ENCODE measurements at places on chromosomes 7 and 10.
A peak's percentile ranks its signal among the peaks of the same experiment; 100 is the strongest.

DNA sequence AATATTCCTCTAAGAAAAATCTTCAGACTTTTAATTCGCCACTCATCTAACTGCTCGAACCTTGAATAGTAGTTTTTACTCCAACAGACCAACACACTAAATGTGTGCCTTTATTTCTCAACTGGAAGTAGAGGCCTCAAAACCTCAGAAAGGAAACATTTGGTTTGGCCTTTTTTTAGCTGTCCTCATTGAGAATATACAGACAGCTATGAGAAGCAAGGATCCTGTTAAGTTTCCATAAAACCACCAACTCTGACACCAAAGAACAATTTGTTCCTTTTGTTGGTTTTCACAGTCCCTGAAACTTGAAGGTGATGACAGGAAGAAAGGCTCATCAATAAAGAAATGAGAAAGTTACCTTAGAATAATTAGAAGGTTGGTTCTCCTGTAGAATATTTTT is 199.2 kb upstream of the MEOX2 start:
- no peak for DNase-seq

GRCh38 chr7:122161628-122162027 is 17.6 kb upstream of the AASS start:
- DNase-seq: no peak

DNA sequence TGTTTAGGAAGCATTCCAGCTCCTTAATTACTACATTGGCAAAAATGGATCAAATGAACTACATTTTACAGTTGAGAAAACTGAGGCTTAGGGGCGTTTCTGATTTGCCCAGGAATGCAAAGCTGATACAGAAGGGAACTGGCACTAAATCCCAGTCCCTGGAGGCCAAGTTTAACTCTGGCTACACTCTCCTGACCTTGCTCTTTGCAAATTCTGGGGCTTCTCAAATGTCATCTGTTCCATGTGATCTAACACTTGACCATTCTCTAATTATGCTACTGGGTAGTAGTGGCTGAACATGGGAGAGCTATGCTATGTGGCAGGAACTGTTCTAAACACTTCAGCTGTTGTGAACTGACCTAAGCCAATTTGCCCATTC is 11.3 kb upstream of the HABP2 start:
- DNase-seq: no peak

DNA sequence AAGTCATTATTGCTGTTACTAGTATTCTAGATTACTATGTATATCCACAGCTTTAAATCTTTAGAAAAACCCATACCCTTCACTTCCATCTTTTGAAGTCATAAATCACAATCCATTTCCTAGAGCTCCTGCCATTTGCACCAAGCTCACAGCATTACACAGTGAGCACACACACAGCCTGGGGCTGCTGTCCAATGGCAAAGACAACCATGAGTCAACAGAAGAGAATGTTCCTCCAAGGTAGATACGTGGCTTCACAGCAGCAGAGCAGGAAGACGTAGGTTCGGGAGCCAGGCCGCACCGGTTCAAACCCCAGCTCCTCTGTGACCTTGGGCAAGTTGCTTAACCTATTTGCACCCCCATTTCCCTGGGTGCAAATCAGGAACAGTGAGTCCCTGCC is 234.6 kb downstream of the DIP2C start:
- DNase-seq: no peak

DNA sequence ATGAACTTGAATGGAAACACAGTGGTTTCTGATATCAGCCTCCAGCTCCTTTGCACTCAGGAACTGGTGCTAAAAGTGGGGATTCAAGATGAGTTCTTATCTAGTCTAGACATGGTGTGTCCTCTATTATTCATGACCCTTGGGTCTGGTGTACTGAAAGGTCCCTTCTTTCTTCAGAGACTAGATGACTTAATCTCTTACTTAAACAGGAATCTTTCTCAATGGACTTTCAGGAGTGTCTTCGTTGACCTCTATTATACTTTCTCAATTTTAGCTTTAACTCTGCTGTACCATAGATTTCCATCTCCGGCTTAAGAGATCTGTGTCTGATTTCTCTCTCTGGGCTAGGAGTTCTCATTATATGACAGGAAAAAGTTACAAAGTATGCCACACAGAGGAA is 83.5 kb upstream of the INHBA start:
- no peak for DNase-seq

DNA sequence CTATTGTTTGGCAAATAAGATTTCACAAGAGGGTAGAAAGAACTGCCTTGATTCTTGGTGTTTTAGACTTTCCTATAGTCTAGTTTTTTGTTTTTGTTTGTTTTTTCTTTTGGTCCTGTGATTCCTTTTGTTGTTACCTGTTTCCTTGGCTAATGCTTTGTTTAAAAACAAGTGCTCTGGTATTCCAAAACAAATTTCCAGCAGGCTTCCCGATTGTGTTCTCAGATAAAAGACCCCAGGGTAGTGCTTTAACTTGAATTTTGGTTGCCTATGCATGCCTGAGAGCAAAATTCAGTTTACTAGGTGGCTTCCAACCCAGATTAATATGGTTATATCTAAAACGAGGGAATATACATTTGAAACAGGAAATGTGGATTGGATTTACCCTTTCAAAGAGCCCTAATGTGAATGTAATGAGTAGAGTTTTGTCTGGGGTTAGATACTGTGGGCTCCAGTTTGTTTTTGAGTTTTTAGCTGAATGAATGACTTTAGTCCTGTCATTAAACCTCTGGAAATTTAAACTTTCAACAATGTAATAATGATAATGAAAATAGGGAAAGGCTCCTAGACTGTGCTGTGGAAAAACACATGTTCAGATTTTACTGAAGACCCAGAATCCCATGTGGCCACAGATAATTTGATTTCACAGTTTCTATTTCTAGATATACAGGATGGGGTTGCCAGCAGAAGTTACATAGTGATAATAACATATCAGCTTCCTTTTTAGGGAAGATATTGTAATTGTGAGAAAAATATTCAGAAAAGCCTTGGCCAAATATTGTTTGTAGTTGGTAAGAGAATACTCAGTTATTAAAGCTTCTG is 23.9 kb downstream of the AUTS2 start:
- no peak for DNase-seq

- DNase-seq: peak; percentile 81
Measured at GRCh38 chr10:12710594-12711349, 290.7 kb downstream of the CCDC3 start.

- DNase-seq: no peak
Measured at GRCh38 chr7:155713384-155713783, 68.9 kb downstream of the RBM33 start.

GRCh38 chr7:136134503-136134902 is 157.3 kb upstream of the MTPN start:
- DNase-seq: no peak

DNA sequence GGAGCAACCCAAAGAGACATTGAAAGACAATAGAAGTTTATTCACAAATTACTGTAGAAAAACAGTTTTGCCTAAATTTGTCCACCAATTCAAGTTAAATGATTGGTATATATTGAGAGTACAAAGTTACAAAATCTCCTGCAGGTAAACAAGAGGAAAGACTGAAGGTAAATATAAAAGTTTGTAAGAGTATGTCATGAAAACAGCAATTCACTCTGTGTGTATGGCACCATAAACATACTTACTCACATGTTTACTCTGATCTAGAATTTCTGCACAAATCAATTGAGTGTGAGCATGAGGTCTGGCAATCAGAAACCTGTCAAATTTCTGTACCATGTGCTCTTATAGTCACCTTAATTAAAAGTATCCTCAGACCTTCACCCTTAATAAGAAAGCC is 800.9 kb upstream of the MBL2 start:
- DNase-seq: no peak

DNA sequence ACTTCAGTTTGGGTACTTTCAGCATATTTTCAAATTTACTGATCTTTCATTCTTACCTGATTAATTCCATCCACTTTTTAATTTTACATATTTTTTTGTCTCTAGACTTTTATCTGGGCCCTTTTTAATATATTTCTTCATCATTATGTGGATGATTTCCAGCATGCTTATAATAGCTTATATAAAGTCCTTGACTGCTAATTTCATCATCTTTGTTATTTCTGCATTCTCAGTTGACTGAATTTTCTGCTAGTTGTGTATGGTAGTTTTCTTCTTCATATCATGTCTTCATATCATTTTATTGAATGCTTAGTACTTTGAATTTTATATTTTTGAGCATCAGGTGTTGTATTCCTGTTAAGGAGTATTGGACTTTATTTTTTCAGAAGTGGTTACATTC is 39.6 kb downstream of the STAM start:
- DNase-seq: no peak

DNA sequence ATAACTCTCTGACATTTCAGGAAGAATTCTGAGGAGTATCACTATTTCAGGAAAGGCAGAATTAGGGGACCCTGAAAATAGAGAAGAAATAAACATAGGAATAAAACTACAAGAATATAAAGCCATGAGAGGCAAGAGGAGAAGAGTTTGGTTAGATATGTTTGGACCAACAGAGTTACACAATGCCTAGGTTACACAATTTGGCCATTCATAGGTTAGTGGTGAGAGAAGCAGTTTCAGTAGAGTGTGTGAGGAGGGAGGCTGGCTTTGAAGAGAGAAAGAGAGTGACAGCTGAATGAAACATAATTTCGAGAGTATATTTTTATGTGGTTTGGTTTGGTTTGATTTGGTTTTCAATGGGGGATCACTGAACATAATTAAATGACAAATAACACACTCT is 783.2 kb upstream of the LRRN3 start:
- DNase-seq: no peak

DNA sequence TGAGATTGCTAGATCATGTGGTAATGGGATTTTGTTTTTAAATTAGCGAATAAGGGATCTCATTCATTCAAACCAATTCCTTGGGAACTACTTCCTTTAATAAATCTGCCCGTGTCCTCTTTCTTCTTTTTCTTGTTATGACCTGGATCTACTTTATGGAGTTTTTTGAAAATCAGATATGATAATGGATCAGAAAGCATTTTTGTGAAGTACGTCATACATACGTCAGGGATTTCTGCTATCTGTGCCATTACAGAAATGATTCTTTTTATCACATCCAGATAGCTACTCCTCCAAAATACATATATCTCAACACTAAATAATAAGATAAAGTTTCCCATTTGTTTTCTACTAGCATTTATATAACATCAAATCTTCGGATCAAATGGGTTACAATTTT is 40.2 kb upstream of the STK17A start:
- DNase-seq: no peak

DNA sequence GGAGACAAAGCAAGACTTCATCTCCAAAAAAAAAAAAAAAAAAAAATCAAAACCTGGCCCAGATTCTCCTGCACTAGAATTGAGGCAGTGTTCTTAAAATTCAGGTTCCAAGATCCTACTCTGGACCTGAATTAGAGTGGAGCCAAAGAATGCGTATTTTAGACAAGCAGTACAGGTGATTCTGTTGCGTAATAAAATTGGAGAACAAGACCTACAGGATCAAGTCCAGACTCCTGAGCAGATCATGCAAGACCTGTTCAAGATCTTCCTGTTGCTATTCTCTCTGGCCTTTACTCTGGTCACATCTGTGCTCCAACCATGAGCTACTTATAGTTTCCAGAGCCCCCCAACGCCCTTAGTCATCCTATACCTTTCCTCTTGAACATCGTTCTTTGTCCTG is 51.5 kb upstream of the RSBN1L start:
- no peak for DNase-seq
